ENCODE measurements at places on chromosomes 11 and 22.

GRCh38 chr11:121534131-121535093, 81.6 kb upstream of the SORL1-AS1 start:
- peak; percentile 50 for DNase-seq

DNA sequence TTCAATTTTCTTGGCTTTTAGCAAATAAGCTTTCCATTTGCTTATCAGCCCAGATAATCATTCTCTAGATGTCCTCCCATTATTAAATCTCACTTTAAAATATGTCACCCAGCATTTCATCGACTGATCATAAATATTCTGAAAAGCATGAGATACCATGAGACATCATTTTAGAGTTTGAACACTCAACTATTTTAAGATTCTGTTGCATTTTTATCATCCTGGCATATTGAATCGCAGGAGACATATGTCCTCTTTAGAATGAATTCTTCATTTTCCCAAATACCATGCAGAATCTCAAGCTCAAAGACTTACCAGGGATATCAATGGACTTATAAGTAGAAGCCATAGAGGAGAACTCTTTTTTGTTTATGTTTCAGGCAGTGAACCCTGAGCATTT, at the start of gene OR52A5:
OR52A5 (minus strand) TSS at position 361 of the 400 bp plus-strand sequence. CDS start 5,714 bp downstream, outside the sequence.
- no peak for DNase-seq

DNA sequence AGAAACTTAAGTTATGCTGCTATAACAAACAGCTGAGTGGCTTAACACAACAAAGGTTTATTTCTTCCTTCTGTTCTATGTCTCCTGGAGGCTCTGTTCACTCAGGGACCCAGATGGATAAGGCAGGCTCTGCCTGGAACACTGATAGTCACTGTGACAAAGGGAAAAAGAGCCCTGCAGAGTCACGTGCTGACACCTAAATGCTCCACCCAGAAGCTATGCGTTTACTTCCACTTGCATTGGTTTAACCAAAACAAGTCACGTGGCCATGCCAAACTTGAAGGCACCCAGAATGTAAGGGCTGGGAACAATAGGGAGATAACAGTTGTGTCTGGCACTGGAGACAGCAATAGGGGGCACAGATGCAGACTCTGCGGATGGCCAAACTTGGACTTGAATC, 3.4 kb upstream of the MS4A15 start:
- no peak for DNase-seq

DNA sequence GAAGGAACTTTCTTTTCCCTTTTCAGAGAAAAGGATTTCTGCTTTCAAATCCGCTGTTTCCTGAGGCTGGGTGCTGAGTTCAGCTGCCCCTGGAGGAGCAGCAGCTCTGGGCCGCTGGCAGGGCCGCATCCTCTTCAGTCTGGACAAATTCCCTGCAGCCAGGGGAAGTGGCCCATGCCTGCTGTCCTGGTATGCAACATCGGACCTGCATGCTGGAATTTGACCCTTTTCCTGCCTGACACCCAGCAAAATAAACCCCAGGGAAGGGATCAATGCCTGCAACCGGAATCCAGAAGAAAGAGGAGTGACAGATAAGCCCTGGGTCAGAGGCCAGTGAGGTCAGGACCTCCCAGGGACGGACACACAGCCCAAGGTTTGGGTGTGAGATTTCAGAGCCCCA, 54.1 kb upstream of the LINC01488 start:
- no peak for DNase-seq

DNA sequence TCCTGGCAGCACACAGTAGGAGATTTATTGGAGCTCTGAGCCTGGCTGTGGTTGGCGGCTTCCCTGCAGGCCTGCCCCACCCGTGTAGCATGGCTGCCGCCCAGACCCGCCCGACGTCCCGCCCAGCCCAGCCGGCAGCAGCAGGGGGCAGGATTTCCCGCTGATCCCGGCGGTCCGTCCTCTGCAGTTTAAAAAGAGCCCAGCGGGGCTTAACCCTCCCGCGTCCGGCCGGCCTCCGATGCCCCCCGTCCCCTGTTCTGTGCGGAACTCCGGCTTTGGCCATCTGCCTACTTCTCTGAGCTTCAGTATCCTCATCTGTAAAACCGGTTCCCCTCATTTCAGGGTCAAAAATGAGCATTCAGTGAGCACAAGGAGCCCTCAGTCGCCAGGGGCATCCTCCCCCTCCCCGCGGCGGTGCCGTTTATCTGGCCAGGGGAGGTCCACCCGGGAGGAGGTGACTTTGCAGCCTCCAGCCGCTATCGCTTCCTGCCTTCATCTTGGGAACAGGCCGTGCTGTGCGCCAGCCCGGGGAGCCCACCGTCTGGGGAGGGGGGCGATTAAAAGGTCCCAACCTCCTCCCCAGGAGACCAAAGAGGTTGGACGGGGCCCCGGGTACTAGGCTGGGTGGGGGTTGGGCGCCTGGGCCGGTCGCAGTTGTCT, at the start of gene GAS2L1:
GAS2L1 (plus strand) TSS at position 476 of the 660 bp plus-strand sequence. CDS start 1,456 bp downstream, outside the sequence.
- peak; percentile 81 for DNase-seq

DNA sequence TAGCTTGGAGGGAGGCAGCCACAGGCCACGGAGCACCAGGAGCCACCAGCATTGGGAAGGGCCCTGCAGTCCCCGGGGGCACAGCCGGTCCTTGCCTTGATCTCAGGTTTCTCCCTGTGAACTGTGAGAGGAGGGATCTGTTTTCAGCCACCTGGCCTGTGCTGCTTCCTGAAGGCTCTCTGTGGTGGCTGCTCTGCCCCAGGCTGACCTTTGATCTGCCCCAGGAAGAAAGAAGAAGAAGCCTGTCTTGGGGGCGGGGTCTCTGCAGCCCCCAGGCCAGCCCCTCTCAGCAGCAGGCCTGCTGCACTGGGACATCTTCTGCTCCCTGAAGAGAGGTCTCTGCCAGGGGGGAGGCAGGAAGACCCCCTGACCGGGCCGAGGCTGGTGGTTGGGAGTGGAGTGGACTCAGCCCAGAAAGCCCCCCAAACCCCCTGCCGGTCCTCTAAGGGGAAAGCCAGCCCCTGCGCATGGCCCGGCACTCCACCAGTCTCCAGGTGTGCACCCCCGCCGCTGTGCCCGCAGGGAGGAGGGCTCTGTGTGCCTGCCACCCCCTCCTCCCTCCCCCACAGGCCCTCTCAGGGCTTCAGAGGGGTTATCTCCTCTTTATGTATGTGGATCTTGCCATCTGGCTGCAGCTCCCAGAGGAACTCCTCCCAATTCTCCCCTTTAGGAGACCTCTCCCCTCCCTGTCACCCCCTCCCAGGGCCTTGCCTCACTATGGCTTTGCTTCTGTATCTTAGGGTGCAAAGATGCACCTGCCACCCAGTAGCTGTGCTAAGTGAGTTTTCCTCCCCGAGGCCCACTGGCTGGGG, 675.3 kb downstream of the BRD1 start:
- no peak for DNase-seq

DNA sequence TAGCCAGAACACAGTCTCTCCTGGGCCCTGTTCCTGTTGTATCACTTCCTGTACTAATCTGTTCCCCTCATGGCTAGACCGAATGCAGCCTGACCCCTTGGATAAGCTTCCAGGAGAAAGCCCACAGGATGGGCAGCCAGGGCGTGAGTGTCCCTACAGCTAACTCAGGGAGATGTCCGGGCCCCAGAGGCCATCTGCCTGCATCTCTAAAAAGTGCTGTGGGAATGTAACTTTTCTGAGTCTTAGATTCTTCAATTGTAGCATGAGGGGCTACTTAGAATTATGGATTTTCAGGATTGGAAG, 7.7 kb upstream of the MALAT1 start:
- DNase-seq = peak; percentile 35

GRCh38 chr22:39656495-39657490, 86.2 kb downstream of the CACNA1I start:
- DNase-seq = peak; percentile 6

GRCh38 chr11:2294926-2295290, 6.8 kb downstream of the C11orf21 start:
- DNase-seq = no peak

DNA sequence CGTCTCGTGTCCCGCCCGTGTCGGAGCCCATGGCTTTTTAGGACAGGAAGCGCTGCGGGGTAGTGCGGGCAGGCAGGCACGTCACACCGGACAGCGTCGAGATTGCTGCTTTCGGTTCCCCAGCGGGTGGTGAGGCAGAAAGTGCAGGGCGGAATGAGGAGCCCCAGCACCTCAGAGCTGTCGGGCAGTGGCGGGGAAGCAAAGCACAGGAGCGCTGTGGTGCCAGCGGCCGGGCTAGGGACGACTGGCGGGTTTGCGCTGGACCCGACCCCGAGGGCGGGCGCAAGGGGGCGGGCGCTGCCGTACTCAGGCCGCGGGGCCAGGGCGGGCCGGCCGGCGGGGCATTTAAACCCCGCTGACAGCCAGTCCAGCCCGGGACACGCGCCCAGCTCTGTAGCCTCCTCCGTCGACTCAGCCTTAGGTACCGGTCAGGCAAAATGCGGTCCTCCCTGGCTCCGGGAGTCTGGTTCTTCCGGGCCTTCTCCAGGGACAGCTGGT, at the start of gene SLC37A2:
SLC37A2 (plus strand) TSS at position 375 of the 498 bp plus-strand sequence; CDS start at position 438, 63 bp downstream.
- peak; percentile 52 for DNase-seq

- no peak for DNase-seq
Observed at GRCh38 chr11:36019722-36020121, 75.9 kb downstream of the LDLRAD3 start.

- DNase-seq = no peak
Observed at GRCh38 chr11:93850594-93851018, at the start of gene VSTM5. Gene VSTM5 (minus strand): TSS chr11:93850618. CDS start chr11:93850502, 116 bp downstream.

DNA sequence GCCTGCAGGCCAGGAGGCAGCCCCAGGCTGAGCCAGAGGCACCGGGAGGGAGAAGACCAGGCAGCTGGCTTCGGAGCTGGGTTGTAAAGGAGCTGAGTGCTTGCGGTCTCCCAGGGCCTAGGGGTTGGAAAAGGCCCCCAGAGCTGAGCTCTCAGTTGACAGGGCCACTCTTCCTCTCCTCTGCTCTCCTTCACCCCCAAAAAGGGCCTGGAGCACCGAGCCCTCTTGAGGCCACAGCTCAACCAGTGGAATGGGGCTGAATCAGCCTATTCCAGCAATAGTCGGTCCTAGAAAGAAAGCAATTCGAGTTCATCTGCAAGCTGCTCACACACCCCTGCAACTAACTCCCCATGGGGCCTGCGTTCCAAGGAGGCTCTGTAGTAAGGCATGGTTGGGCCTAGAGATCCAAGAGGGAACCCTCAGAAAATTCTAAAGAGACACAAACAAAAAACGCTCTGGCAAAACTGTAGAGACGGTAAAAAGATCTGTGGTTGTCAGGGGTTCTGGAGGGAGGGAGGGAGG, 205.0 kb downstream of the BUD13 start:
- no peak for DNase-seq

DNA sequence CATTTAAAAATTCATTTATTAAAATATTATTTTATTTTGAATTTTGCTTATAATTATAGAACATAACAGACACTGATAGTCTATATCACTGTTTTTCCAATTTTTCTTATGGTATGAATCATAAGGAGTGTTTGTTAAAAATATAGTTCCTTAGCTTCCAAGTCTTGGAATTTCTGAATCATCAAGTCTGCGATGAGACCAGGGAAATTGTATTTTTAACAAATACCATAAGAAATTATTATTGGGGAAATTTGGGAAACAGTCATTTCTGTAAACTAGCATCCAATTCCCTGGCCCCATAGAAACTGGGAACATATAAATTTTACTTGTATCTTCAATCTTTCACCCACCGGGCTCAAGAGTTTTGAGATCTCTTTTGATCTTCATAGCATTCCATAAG, 38.0 kb upstream of the PICALM start:
- peak; percentile 74 for DNase-seq
